ENCODE measurements at places on chromosomes 7 and 10.
A peak's percentile ranks its signal among the peaks of the same experiment; 100 is the strongest.

DNA sequence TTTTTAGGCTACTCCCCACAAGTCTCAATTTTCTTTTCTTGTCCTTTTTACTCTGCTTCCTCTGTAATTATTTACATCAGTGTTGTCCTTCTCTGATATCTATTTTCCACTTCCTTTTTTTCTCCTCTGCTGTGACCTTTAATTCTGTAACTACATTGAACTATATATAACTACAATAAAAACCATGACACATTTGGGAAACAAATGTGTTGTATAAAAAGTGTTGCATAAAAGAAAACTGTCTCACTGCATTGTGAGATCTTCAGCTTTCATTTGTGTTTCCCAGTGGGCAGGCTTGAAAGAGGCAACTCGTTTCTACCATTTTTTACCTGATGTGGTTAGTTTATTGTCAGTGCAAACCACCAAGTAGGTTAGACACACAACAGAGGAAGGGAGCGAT lies 483.9 kb upstream of the NRP1 start:
- DNase-seq, result no peak

DNA sequence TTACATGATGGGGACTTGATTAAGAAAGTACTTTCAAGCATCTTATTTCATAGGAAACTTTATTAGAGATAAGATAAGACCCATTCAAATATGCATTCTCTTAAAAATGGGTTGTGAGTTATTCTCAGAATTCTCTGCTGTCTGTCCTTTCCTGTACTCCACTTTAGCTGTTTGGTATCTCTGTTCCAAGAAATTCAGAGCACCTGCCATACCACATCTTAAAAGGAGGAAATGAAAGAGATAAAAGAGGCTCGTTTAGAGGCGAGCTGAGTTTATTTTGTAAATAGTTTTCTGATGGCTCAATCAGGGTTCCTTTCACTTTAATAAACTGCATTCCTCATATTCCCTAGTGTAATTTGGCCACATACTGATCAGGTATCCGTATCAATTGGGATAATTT lies 87.2 kb downstream of the MDFIC start:
- no peak for DNase-seq

GRCh38 chr10:29327746-29328102 lies 38.9 kb downstream of the LYZL1 start:
- DNase-seq, result no peak

GRCh38 chr7:75920431-75921161 lies 5.6 kb downstream of the POR start:
- DNase-seq, result peak; percentile 12

GRCh38 chr10:129385600-129385999 lies 81.4 kb upstream of the MGMT start:
- DNase-seq, result no peak

DNA sequence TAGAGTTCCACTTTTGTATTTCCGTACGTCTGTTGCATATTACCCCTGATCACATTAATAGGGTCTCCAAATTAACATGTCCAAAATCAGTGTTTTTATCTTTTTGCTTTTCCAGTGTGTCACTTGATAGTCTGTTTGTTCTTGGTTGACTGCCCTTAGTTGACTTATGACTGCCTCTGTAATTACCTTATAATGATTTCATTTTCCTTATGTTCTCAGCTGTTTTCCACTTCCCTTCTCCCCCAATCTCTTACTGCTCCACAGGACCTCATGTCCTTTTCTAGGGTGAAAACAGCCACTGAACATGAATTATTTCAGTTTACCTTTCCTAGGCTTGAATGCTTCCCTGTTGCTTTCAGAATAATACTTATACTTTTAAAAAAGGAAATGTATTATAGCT lies 54.7 kb downstream of the MAPK8 start:
- DNase-seq, result no peak

GRCh38 chr7:158563911-158564662 lies 23.5 kb downstream of the PTPRN2 start:
- no peak for DNase-seq

DNA sequence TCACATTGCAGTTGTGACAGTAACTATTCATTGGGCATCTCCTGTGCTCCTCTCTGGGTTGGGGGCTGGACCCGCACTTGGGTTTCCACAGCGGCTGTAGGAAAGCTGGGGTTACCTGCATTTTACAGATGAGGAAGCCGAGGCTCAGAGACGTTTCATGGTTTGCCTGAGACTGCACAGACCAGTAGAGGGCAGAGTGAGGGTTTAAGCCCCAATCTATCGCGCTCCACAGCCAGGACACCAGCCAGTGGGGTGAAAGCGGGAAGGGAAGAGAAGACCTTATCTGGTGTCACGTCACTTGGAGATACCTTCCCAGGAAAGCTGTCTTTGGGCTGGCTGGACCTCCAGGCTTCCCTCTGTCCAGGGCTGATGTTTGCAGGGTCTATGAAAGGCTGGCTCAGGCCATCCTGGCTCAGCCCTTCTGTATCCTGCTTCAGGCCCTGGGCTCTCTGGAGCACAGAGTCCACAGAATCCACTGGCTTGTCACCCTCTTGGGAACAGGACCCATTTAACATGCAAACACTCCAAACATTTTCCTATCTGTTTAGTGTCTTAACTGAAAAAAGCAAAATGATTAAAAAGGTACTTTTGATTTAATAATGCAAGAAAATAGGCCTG lies 167.7 kb downstream of the EMX2 start:
- no peak for DNase-seq

DNA sequence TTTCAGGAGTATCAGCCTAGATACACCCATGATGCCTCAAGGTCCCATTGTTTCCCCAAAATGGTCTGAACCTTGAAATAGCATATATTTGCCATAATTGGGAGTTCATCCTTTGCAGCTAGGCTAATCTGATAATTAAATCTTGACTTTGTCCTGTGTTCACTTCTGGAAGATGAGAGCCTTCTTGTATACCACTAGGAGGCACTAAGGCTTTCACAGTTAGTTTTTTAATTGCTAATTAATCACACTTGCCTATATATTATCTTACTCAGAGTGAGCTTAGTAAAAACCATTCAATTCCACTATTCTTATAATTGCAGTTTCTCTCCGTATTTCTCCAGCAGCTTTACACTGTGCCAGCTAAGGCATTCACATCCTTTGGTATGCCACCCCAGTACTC lies 48.7 kb upstream of the MAGI2 start:
- DNase-seq, result no peak

- no peak for DNase-seq
Measured at GRCh38 chr7:12211711-12212485, 804 bp downstream of the TMEM106B start.

DNA sequence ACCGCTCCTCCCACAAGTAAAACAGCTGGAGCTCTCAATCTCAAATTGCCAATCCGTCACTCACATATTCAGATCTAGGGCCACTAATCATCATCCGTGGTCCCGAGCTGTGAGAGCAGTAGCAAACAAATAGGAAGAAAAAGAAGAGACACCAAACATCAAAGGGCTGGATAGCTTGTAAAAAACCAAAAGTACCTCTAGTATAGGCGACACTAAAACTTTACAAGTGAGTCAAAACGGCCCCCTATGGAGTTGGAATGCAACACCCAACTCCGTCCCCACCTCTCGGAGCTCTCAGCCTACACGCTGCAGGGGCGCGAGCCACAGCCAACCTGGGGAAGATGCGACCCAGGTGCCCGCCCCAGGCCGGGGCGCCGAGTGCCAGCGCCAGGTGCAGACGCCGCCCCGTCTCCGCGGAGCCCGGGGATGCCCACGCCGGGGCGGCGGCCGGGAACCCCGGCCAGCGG lies 581 bp downstream of the FAM3C start:
- peak; percentile 8 for DNase-seq

- DNase-seq, result no peak
Measured at GRCh38 chr10:99612167-99612831, 7.9 kb downstream of the SLC25A28 start.

GRCh38 chr7:37281368-37282092 lies 167.1 kb downstream of the ELMO1 start:
- DNase-seq, result no peak

DNA sequence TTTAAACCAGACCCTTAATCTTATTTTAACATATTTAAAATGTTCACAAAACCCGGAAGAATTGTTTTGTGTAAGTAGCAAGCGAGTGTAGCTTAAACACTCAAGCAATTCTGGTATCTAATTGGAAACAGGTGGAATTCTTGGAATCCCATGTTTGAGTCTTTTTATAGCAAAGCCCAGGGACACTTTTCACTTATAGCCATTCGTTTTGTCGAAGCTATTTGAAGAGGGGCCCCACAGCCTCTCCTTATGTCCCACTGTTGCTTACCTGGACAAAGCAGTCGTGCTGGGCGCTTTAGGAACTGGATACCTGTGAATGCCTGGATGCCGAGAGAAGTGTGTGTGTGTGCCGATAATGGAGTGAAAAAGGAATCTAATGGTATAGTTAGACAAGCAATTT lies 3.3 kb downstream of the CUX1 start:
- no peak for DNase-seq

- DNase-seq, result no peak
Measured at GRCh38 chr10:1290071-1290471, 233.9 kb downstream of the WDR37 start.

Data from activated CD4-positive, CD25-positive, alpha-beta regulatory T cell (primary cell).